Left cardiac atrium (tissue), 4 donors: ENCODE measurements at places on chromosomes 6 and 20. TPM values are rescaled to one million over a fixed set of nuclear protein-coding genes. Genes with fewer than 3 reads are reported as not detected.

GINS1 gene
- 1.6 TPM for total RNA-seq

FLRT3 gene
- 2.4 TPM for total RNA-seq

C6orf15 gene
- not detected for total RNA-seq

BTN1A1 gene
- not detected for total RNA-seq

MYLK2 gene
- not detected for total RNA-seq

TRIM40 gene
- total RNA-seq: not detected

LINC00237 gene
- not detected for total RNA-seq

HAO1 gene
- not detected for total RNA-seq

MTG2 gene
- total RNA-seq: 28.9 TPM

TNFRSF21 gene
- 12.1 TPM for total RNA-seq

SLC26A8 gene
- 0.06 TPM for total RNA-seq

C6orf52 gene
- total RNA-seq: not detected

PI16 gene
- total RNA-seq: 28.2 TPM

NMBR gene
- not detected for total RNA-seq

CEP162 gene
- 5.2 TPM for total RNA-seq

DEFB124 gene
- 0.44 TPM for total RNA-seq

GPX5 gene
- total RNA-seq: not detected

CALHM4 gene
- total RNA-seq: not detected

C20orf204 gene
- total RNA-seq: 0.29 TPM

CD109 gene
- total RNA-seq: 26.4 TPM
